DMS 273 treated with DMSO at 0.1 percent for 48 hours (cell line): ENCODE measurements at places on chromosomes 12 and 14.

- peak; percentile 27 for DNase-seq
These were observed 6.6 kb downstream of the CARMIL3 start for GRCh38 chr14:24058260-24058950.

GRCh38 chr14:34310724-34311123, 151.3 kb downstream of the SPTSSA start:
- no peak for DNase-seq

DNA sequence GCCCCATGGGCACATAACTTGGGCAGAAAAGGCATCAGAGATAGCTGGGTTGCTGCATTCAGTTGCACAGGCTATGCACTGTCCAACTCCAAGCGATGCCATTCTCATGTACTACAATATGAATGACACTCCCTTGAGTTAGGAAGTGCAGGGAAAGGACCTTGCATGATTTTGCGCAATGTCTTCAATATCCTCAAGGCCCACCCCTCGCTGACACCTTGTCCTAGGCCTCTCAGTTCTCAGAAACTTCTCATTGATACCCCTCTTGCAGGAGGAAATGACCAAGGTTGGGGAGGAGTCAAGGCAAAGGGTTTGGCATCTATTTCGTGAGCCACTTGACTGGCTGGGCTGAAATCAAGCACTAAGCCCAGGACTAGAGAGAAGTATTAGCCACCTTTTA, 70.4 kb downstream of the ARL6IP4 start:
- no peak for DNase-seq

DNA sequence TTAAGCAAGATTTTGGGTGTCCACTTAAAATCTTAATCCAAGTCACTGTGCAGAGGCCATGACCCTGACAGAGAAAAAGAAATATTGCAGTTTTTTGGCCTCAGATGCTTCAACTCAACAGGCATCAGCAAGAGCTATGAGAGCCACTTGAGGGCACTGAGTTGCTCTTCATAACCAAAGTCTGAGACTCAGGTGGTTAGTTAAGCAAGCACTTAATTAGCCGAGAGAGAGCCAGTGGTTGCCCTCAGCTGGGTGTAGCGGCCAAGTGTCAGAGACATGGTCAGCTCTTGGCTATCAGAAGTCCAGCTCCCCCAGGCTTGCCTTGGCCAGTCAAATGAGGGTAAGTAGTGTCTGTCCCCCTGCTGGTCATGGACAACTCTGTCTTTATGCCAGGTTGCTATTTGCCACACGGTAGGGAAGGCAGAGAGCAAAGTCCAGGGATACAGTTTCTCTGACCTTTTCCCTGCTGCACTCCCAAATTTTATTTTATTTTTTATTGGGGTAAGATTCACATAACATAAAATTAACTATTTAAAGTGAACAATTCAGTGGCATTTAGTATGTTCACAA, 9.0 kb upstream of the KRT71 start:
- DNase-seq: no peak

DNA sequence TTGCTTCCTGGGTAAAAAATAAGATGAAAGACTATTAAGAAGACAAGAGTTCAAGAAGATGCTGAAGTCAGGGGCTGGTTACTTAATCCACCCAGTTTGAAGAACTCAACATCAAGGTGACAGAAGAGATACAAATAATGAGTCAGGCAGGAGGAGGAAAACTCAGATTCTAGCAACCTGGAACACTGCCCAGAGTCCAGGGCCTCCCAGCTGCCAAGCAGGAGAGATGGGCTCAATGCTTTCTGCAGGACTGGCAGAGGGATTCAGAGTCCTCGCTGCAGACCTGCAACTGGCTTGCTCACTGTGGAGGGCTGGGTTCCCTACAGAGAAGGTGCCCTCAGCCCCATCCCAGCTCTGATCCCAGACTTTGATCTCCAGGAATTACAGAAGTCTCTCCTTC, 28.6 kb upstream of the CEBPE start:
- peak; percentile 79 for DNase-seq

- no peak for DNase-seq
These were observed 49.9 kb downstream of the TRIM9 start for GRCh38 chr14:51044961-51045360.
